ENCODE measurements at places on chromosomes 16 and 17.

DNA sequence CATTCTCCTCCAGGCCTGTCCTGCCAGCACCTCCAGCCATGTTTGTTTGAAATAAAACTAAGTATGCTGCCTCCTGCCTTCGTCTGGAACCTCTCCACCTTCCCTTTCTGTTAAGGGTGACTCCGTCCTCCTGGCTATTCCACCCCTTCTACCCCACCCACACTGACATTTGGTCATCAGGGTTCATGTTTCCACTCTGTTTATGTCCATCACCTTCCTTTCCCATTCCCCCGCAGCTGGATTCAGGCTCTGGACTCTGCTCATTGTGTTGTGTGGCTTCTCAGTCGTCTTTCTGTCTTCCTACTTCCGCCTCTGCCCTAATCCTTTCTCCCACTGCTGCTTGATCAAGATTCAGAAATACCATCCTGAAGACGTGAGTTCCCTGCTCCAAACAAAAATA, 28.6 kb downstream of the EPN2 start:
- DNase-seq: no peak

DNA sequence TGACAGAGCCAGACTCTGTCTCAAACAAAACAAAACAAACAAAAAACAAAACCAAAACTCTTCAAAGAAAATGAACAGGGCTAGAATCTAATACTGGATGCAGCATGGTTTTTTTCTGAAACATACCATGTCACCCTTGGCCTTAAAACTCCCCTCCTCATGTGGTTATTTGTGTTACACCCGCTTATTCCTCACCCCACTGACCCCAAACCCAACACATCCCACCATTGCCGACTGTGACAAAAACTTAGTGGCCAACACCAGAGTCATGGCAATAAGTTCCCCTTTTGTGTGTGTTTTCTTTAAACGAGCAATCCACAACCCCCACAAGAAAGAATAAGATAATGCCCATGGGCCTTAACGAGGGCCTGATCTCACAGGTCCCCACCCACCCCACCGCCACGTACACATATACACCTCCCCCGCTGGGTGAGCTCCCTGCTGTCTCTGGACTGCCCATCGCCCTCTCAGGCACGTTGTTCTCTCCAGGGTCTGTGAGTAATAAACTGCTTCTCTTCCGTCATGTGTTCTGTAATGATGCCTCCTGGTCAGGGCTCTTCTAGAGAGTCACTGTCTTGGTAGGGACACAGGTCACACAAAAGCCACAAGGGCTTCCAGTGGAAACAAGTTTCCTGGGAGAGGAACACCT, 16.8 kb upstream of the ENGASE start:
- DNase-seq: peak; percentile 22

GRCh38 chr17:71413935-71414334, 706.9 kb upstream of the SOX9 start:
- no peak for DNase-seq

DNA sequence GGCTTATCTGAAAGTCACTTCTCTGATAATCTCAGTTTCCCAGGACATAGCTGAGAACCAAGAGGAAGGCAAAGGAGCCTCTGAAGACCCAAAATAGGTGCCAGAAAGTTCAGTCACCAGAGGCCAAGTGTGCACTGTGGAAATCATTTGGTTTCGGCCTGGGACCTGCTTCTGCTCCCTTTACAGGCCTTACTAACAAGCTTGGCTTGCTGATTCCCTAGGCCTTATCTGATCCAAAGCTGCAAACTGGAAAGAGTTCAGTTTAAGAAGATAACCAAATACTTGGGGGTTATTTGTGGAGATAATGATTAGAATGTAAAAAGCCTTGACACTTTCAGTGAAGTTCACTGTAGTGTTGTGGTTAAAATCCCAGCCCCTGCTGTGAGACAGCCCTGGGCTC, 17.0 kb downstream of the ITGA3 start:
- no peak for DNase-seq

- peak; percentile 92 for DNase-seq
Measured at GRCh38 chr16:81265658-81266451, 27.4 kb downstream of the BCO1 start.

DNA sequence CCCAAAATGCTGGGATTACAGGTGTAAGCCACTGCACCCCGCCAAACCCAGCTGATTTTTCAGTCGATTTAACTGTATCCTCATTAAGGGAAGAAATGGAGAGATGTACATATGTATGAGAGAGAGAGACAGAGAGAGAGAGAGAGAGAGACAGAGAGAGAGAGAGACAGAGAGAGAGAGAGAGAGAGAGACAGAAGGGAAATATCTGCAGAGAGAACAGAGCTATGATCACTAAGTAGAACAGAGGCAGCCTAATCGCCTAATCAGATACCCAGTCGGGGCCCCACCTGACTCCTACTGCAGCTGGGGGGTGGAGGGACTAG, 70.0 kb downstream of the RBBP6 start:
- DNase-seq: no peak

DNA sequence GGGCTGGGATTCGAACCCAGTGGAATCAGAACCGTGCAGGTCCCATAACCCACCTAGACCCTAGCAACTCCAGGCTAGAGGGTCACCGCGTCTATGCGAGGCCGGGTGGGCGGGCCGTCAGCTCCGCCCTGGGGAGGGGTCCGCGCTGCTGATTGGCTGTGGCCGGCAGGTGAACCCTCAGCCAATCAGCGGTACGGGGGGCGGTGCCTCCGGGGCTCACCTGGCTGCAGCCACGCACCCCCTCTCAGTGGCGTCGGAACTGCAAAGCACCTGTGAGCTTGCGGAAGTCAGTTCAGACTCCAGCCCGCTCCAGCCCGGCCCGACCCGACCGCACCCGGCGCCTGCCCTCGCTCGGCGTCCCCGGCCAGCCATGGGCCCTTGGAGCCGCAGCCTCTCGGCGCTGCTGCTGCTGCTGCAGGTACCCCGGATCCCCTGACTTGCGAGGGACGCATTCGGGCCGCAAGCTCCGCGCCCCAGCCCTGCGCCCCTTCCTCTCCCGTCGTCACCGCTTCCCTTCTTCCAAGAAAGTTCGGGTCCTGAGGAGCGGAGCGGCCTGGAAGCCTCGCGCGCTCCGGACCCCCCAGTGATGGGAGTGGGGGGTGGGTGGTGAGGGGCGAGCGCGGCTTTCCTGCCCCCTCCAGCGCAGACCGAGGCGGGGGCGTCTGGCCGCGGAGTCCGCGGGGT, at the start of gene CDH1:
Gene CDH1, plus strand, starts transcription at position 247 of the 684 bp plus-strand sequence. Its CDS starts 124 bp downstream, at position 371.
- DNase-seq: no peak

DNA sequence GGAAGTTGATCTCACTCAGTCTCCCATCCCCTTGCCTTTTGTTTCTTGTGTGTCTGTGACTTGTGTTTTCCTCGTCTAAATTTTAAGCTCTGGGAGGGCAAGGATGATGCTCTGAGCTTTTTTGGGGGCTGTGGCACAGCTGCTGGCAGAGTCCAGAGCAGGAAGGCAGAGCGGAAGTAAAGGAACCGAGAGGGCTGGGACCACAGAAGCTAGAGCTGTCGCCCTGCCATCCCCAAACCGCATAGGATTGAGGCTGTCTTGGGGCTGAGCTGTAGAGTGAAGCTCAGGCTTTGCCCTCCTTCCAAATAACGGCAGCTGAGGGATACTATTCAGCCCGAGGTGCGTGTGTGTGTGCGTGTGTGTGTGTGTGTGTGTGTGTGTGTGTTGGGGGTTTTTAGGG, 3.8 kb upstream of the DNAH2 start:
- DNase-seq: no peak

DNA sequence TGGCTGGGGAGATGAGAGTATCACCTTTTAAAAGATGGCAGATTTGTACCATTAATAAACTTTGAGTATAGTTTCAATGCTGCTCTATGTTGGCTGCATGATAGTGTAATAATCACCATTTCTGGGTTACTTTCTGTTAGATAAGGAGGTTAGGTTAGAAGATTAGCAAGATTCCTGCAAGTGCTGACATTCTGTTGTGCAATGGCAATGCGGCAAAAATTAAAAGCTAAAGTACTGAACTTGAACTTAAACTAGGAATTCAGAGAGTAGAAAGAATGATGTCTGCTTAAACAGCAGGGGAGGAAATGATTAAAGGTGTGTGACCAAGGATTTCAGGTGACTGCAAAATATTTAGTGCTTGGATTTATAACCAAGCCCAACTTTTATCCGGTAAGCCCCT, 399.8 kb upstream of the MON1B start:
- no peak for DNase-seq

- no peak for DNase-seq
Measured at GRCh38 chr17:63635787-63636186, 13.6 kb downstream of the MAP3K3 start.

DNA sequence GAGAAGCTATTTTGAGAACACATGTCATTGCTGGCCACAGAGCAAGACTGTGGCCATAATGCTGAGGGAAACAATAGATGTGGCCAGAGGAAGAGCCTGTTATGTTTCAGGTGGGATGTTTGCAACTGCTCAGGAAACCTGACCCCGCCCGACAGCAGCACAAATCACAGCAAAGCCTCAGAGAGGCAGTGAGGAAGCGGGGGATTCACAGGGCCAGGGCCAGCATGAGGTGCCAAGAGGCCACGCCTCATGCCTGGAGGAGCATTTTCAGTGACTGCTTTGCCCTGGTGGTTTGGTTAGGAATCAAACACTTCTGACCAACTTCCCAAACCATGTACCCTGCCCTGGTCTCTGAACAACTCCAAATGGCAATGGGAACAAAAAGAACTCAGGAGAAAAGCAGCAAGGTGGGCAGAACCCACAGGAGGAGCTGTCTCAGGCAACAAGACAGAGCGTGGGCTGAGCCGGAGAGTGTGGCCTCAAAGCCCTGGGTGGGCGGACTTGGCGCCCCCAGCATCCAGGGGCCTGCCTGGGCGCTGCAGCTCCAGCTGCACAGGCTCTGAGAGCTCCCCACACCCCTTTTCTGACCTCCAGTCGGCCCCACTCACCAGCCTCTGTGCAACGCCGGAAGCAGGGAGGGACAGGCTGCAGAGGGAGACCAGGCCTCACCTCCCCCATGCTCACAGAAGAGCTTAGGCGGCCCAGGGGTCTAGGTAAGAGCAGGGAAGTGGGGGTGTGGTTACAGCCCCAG, 20.6 kb downstream of the HIC1 start:
- DNase-seq: peak; percentile 67

GRCh38 chr17:64024781-64025731, 4.6 kb upstream of the ICAM2 start:
- no peak for DNase-seq

- no peak for DNase-seq
Measured at GRCh38 chr16:73198481-73198880, 150.6 kb upstream of the ZFHX3 start.

DNA sequence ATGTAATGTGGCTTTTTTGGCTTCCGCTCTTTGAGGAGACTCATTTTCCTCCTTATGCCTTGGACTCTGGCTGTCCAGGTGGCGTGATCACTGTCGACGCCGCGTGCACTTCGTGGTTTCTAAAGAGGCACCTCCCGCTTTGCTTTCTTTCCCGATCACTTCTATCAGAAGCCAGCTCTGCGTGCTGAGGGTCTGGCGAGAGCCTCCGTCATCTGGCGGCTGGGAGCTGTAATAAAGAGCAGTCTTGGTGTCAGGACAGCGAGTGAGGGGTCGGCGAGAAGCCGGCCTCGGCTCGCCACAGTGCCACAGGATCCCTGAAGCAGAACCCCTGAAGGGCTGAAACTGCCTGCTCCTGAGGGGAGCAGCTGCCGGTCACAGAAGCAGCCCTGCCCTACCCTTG, 7.4 kb downstream of the ZNF750 start:
- DNase-seq: peak; percentile 22
